Left cardiac atrium (tissue), 4 donors: ENCODE measurements at places on chromosomes 4 and X. TPM values are rescaled to one million over a fixed set of nuclear protein-coding genes. Genes with fewer than 3 reads are reported as not detected.

The GLA gene
- 23.8 TPM for total RNA-seq

GRCh38 chr4:121237069-121237399 lies 72.9 kb upstream of the TNIP3 start:
- no peak for DNase-seq

GRCh38 chrX:134797390-134797700 lies 139.1 kb upstream of the PLAC1 start:
- DNase-seq: no peak

DNA sequence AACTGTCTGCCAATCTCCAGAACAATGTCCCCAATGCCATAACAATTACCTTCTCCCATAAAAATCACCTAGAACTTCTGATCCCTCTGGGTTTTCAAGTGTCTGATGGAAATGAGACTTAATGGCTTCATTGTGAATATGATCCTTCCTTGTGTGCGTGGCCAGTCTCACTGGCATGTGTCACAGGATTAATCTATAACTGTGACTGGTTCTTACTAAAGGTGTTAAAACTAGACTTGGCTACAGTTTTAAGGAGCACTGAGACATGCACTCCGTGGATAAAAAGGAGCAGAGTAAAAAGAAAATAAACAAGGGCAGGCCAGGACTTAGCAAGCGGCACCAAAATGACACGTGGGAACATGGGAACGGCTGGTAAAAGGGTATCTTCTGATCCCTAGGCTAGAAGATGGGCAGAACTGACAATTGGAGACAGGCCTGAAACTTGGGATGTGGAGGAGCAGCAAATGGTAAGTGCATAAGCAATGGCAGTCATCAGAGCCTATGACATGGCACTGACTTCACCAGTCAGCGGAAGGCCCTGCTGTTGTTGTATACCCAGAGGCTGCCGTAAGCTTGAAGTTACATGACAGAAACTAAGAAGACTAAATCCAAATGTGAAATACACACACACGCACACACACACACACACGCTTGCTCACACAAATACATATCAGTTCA lies 256.6 kb upstream of the NOCT start:
- DNase-seq: no peak
